ENCODE measurements at places on chromosomes 11 and 22.

- no peak for DNase-seq
Observed at GRCh38 chr22:48501231-48501750, 1326.4 kb downstream of the BRD1 start.

GRCh38 chr11:75305452-75305851 lies 46.0 kb downstream of the ARRB1 start:
- peak; percentile 15 for DNase-seq

DNA sequence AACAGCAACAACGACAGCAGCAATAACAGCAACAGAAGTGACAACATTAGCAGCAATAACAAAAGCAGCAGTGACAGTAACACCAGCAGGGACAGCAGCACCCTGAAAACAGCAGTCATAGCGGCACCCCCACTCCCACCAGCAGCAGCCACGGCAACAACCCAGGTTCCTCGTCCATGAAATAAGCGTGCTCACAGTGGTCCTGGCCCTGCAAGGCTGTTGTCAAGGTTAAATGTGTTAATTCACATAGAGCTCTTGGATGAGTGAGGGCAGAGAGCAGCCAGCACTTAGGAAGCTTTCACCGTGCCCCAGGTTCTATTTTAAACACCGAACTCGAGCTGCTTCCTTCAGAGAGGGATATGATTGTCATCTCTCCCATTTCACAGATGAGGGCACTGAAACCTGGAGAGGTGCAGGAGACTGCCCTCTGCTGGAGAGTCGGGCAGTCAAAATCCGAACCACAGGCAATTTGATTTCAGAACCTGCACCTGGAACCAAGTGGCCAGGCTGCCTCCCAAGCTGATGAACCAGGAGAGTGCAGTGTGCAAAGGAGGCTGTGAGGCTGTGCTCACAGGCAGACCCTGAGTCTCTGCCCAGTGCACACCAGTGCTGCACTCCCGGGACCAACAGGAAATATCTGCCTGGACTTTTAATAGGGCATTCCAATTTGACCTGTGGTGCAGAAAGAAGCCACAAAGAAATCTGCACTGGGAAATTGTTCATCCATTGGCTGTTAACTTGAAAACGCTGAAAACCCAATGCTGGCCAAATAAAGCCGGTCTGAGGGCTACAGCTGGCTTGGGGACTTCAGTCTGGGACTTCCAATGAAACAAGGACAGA lies 22.9 kb upstream of the FGF3 start:
- peak; percentile 38 for DNase-seq

DNA sequence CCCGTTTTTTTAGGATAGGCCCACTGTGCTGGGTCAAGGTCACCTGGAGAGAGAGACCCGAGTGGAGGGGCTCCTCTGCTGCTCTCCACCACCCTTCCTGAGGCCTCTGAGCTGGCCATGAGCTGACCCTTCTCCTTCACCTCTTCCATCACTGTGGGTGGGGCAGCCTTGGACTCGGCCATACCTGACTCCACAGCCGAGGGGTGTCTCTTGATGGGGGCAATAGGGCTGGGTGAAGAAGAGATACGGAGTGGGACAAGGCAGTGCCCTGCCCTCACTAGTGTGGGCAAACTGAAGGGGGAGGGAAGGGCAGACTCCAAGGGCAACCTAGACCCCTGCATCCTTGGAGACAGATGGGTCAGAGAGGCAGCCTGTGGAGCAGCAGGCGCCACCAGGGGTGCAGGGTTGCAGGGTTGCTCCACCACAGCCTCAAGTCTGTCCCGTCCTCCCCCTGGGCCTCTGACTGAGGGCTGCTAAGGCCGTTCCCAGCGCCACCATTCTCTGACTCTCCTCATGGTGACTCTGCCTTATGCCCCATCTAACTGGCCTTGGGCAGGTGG lies 20.1 kb upstream of the NECTIN1 start:
- DNase-seq: no peak

DNA sequence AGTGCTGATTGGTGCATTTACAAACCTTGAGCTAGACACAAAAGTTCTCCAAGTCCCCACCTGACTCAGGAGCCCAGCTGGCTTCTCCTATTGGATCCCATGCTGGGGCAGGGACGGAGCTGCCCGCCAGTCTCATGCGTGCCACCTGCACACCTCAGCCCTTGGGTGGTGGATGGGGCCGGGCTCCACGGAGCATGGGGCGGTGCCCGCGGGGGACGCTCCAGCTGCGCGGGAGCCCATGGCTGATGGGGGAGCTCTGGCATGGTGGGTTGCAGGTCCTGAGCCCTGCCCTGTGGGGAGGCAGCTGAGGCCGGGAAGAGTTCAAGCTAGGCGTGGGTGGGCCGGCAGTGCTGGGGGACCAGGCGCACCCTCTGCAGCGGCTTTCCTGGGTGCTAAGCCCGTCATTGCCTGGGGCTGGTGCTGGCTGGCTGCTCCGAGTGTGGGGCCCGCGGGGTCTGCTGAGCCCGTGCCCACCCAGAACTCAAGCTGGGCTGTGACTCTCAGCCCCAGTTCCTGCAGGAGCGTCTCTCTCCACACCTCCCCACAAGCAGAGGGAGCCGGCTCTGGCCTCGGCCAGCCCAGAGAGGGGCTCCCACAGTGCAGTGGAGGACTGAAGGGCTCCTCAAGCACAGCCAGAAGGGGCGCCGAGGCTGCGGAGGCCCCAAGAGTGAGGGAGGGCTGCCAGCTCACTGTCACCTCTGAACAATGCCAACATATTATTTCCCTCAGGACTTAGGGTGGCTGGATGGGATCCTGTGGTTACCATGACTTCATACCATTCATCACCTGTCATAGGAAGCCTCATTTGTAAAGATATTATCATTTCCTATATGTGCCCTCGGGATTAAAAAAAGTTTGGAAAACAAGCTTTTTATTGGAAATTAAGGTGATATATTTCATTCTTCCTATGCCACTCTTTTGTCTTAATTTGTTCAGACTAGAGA lies 688.7 kb downstream of the ETS1 start:
- DNase-seq: no peak

- DNase-seq: no peak
Observed at GRCh38 chr11:72497731-72498130, 63.4 kb upstream of the CLPB start.

- DNase-seq: no peak
Observed at GRCh38 chr11:1534682-1535081, 37.4 kb downstream of the DUSP8 start.

- DNase-seq: peak; percentile 86
Observed at GRCh38 chr22:29382580-29383302, 5.6 kb downstream of the AP1B1 start.

GRCh38 chr11:57638811-57639320 lies 10.8 kb downstream of the YPEL4 start:
- DNase-seq: no peak

GRCh38 chr11:407651-408123 lies 7.1 kb downstream of the SIGIRR start:
- DNase-seq: no peak

- DNase-seq: no peak
Observed at GRCh38 chr11:96001037-96001436, 77.1 kb upstream of the MTMR2 start.

- peak; percentile 33 for DNase-seq
Observed at GRCh38 chr11:62419943-62420342, 1.1 kb downstream of the SCGB1A1 start.

GRCh38 chr11:20029193-20029592 lies 131.1 kb downstream of the DBX1 start:
- no peak for DNase-seq

- DNase-seq: no peak
Observed at GRCh38 chr11:45530111-45530510, 135.3 kb downstream of the CHST1 start.

DNA sequence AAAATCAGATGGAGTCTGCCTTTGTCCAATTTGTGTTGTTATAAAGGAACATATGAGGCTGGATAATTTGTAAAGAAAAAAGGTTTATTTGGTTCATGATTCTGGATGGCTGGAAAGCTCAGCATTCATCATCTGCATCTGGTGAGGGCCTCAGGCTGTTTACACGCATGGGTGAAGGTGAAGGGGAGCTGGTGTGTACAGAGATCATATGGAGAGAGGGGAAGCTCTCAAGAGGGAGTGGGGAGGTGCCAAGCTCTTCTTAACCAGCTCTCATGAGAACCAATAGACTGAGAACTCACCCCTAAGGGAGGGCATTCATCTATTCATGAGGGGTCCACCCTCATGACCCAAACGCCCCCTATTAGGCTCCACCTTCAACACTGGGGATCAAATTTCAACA lies 40.0 kb downstream of the NEU3 start:
- DNase-seq: no peak

GRCh38 chr11:105197071-105197815 lies 57.7 kb upstream of the CARD18 start:
- no peak for DNase-seq

- no peak for DNase-seq
Observed at GRCh38 chr22:36756031-36756430, 19.9 kb downstream of the IFT27 start.

DNA sequence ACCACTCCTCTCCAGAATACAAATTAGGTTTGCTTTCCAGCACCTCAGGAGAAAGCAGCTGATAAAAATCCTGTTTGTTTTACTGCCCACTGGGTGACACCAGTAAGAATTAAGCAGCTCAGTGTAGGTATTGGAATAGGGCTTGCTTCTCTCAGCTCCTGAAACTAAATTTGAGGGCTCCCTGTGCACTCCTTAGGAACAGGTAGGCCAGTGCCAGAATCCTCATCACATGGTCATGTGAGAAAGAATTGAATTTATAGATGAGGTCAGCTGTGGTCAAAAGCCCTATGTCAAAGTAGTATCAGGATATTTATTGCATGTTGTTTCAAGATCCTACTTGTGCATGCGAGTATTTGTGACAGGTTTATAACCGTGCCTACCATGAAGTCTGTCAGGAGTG lies 1.0 kb downstream of the PRSS23 start:
- no peak for DNase-seq

DNA sequence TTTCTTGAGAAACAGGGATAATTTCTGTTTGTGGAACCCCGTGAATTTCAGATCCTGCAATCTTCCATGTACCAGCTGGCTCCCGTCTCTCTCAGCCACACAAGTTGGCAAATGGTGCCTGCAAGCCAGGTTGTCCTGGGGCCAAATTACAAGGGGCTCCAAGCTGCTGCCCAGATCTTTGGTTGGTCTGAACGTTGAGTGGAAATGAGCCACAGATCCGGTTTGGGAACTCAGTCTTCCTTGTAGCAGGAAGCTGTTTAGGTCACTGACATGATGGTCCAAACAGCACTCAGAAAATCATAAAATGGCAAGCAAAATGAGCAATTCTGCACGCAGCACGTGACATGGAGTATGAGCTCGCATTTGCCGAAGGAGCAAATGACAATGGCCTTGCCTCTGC lies 1496.4 kb downstream of the TBC1D22A start:
- no peak for DNase-seq

GRCh38 chr11:64875369-64876228 lies 2.8 kb downstream of the EHD1 start:
- no peak for DNase-seq

DNA sequence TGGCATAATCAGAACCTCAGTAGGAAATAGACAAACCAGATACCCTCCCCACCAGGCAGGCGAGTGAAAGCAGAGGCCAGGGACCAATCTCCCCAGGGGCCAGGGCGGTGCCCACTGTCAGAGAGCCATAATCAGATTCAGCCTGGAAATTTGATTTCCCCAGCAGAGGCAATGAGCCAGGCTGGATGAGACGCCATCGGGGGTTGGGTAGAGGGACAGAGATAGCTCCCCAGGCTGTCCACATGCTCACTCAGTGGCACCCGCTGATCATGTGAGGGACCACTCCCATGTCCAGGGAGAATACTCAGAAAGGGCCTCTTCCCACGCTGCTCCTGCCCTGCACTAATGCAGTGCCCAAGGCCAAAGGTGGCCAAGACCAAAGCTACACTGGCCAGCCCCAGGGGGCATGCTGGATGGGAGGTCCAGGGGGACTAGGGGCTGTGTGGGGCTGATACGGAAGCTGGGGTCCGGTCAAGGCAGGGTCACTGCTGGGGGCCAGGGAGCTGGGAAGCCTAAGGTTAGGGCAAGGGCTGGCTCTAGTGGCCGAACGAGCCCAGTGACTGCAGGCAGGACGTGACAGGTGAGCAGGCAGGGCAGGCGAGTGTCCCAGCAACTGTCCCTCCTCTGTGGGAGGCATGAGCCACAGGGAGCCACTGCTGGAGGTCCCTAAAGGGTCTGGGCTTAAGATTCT lies 19.8 kb downstream of the ARVCF start:
- DNase-seq: peak; percentile 19

- DNase-seq: no peak
Observed at GRCh38 chr11:45568049-45568448, 97.4 kb downstream of the CHST1 start.

DNA sequence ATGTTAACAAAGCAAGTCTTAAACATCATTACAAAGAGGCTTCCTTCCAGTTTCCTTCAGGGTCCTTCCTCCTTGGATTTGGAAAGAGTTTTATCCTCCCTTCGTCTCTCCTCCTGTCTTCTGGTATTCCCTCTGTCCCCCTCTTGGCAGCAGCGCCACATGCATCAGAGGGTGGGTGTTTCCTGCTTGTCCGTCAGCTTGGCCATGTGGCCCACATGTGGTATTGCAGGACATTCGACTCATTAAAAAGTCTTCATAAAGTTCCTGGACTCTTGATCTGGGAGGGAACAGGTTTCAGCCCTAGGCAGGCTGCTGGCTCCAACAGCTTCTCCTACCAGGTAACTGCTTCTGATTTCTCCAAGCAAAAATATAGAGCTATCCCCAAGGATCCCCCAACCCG lies 189.8 kb downstream of the CSNK2A3 start:
- DNase-seq: no peak

GRCh38 chr11:132728026-132728425 lies 804.3 kb downstream of the OPCML start:
- DNase-seq: no peak

GRCh38 chr11:66457826-66458225 lies 8.9 kb upstream of the PELI3 start:
- no peak for DNase-seq

GRCh38 chr11:59261150-59261549 lies 48.4 kb upstream of the MPEG1 start:
- no peak for DNase-seq

DNA sequence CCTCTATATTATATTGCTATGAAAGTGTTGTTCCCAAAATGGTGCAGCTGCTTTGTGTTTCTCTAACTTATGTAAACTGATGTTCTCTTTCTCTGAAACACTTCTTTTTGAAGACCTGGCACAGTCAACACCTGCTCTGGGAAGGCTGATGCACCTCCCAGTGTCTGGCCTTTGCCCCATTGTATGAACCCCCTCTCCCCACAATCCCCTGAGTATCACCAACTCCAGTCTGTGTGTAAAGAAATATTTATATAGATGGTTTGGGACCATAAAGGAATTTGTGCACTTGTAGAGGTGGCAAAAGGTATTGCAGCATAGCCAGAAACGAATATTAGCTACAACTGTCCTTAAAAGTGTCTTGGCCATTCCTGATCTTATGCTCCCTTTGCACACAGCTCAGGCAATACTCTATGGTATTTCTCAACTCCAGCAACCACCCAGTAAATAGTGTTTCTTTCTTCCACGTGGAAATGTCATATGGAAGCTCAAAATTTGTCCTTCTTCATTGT lies 365.2 kb upstream of the DDI1 start:
- no peak for DNase-seq

DNA sequence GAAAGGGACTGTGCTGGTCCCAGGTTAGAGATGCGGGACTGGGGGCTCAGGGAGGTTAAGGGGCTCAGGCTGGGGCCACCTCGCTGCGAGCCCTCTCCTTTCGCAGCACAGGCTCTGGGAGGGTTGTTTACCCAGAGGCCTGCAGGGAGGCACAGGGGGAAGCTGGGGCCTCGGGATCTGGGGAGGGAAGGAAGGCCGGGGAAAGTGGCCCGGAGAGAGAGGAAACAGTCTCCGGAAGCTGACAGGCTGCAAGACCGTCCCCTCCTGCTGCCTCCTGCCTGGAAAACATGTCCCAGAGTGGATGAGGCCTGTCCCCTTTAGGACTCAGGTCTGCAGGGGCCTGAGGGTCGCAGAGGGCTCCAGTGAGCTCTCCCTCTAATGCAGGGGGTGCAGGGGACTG lies 45.4 kb downstream of the MYO7A start:
- DNase-seq: no peak
